ENCODE measurements at places on chromosomes 12 and 14.

GRCh38 chr12:95054206-95054605, 19.2 kb downstream of the NR2C1 start:
- DNase-seq: no peak

DNA sequence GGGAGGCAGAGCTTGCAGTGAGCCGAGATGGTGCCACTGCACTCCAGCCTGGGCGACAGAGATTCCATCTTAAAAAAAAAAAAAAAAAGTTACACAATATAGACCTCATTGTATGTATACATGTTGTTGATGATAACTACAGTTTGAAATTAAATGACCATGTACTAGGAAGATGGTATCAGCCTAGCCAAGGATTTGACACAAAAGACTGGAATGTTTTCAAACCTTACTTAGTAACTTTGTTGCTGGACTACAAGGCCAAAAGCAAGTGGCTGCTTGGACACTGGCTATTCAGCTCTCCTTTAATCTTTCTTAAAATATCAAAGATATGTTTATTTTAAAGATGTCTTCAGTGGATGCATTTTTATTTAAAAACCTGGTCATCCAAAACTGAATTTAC, 18.9 kb upstream of the NUDT4 start:
- no peak for DNase-seq

DNA sequence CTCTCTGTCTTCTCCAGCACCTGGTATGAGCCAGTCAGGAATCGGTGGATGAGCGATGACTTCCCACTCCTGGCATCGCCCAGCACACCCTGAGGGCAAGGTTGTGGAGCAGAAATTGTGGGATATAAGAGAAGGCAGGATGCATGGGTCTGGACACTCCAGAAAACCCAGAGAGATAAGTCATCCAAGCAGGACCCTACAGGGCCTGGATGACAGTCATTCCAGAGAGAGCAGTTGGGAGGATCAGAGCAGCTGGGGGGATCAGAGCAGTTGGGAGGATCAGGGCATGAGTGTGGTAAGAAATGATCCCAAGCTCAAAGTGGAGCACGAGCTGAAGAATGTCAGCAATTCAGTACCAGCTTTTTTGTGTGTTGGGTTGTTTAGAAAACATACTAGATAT, 4.0 kb downstream of the AGAP2 start:
- DNase-seq: no peak

- no peak for DNase-seq
Observed at GRCh38 chr14:92924247-92924646, 1.3 kb downstream of the CHGA start.

DNA sequence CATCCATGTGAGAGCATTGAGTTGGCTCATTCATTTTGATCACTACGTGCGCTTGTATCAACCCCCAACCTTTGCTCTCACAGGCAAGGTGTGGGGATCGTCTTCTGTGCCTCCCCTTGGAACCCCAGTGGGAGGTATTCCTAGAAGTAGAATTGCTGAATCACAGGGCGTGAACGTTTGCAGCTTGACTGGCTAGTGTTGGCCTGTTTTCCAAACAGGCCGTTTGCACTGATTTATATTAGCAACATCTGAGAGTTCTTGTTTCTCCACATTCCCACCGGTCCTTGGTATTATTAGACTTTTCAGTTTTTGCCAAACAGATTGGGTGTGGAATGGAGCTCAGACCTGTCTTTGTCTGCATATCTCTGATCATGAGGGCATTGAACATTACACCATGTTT, 288.6 kb upstream of the PWP1 start:
- DNase-seq: no peak

DNA sequence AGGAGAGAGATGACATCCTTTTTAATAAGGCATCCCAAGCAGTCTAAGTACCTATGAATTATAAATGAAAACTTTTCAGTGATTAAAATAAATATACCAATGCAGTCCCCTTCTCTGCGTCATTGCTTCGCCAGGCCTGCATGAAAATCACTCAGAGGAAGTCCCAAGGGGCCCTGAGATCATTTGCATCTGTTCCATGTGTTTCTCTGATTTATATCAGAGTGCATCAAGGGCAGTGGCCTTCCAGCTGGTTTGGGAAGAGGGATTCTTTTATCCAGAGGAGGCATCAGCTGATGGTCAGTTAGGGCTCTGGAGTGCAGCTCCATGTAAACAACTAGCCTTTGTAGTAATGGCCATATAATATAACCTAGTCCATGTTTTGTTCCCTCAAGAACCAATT, 210.1 kb downstream of the RGS6 start:
- no peak for DNase-seq

DNA sequence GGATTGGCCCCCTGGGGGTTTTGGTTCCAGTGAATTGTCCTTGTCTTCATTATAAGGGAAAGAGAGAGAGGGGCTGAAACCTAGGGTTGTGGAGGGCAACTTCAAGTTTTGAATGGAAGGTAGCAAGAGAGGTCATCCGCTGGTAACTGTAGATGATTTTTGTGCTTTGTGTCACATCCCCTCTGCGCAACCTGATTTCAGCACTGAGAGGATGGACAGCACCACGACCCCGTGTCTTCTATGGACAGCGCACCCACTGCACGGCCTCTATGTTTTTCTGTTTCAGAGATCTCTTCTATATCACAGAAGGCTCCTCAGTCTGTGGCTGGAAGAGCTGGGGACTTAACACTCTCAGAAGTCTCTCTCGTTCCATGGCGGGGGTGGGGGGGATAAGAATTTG, 127.0 kb upstream of the RPH3A start:
- DNase-seq: no peak

- DNase-seq: no peak
Observed at GRCh38 chr12:2076196-2076570, 23.4 kb downstream of the CACNA1C start.

GRCh38 chr12:52896190-52897100, 8.4 kb downstream of the KRT8 start:
- no peak for DNase-seq

DNA sequence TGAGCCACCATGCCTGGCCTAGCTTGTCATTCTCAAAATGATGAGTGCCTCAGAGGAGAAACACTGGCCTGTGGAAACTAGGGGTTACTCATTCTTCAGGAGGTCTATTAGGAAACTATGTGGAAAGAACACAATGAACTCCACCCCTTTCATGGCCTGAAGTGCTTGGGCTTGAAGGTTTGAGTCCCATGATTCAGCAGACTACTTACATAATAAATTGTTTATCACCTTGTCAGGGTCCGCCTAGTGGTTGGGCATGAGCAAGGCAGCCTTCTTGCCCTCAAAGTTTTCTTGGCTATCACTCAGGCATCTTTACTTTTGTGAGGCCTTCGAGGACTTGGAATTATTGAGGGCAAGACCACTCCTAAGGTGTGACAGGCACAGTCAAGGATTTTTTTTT, 251.2 kb downstream of the ACSS3 start:
- DNase-seq: no peak

GRCh38 chr12:62694632-62695031, 228.0 kb downstream of the MON2 start:
- no peak for DNase-seq

DNA sequence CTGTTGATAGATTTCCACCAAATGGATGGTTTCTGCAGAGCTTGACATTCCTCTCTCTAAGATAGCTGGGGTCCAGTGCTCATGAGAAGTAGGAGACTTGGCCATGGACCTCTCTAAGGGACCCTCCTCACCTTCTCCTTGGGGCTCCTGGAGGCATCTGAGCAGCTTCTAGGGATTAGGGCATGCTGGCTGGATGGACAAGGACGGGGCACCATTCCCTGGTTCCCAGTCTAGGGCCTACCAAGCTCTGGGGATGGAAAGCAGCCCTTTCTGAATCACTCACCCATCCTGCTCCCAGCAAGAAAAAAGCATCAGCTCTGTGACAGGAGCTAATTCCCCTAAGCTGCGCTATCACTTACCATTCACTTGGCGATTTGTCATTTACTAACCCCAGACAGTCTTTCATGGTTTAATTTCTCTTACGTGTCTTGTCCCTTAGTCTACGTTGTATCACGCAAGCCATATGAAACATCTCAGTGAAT, 39.5 kb downstream of the VWF start:
- DNase-seq: no peak

DNA sequence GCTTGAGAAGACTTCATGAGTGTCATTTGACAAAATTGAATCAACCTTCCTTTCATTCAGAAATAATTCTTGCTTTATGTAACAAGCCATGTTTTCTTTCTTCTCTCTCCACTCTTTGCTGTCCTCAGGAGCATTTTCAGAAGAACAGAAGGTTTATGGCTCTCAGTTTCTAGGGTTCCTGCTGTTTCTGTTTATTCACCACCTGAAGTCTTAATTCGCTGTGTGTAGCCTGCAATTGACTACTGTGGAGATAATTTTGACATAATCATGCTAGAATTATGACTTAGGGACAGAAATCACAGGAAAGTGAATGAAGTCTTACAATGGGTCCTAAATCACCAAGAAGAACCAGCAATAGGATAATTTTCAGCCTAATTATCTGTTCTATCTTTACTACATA, 7.2 kb upstream of the PLEKHG7 start:
- DNase-seq: no peak
